PC-9 (cell line): ENCODE measurements at places on chromosomes 2 and 18. TPM values are rescaled to one million over a fixed set of nuclear protein-coding genes. Genes with fewer than 3 reads are reported as not detected.

STAT4 gene
- 0.23 and 0.70 TPM in 2 replicates for total RNA-seq

DNA sequence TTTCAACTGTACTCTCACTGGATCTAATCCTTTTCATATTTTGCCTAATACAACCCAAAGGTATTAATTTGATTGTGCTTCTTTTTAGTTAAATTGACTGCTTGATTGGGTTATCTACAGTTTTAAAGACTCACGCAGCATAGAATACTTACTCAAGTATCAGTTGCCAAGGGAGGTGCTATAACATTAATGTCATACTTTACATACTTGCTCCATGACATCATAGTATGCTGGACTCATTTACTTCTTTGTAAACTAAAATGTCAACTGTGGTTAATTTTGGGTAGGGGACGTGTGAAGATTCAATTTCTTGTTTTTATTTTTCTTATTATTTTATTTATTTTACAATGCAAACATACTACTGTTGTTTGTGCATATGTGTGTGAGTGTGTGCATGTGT, 716.2 kb upstream of the VRK2 start:
- DNase-seq, result no peak

- no peak for DNase-seq
Observed at GRCh38 chr18:50286391-50287027, 983 bp downstream of the CXXC1 start.

- no peak for DNase-seq
Observed at GRCh38 chr2:81050580-81051095, 746.1 kb upstream of the LRRTM1 start.

GRCh38 chr2:20433946-20434553, 12.8 kb upstream of the RHOB start:
- no peak for DNase-seq

IGFBP5 gene
- total RNA-seq, result 5.5 and 10.0 TPM in 2 replicates

GRCh38 chr2:63488118-63488713, 100.1 kb downstream of the WDPCP start:
- DNase-seq, result no peak

- no peak for DNase-seq
Observed at GRCh38 chr2:173715441-173715840, 249.7 kb downstream of the SP3 start.

DNA sequence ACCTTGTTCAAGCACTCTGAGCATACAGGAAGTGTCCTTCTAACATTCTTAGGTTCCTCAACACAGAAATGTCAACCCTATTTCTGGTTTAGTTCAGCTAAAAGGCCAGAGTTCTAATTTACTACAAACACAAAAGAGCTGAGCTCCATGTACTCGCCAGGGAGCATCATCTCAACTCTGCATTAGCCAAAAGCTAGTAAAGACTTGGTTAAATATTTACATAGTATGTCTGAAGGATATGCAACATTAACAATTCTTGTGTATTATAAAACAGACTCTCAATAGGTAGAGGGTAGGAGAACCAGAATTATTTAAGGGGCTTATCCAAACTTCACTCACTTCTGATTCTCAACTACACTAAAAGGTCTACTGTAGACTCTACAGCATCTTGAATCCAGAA, 154.6 kb downstream of the THADA start:
- no peak for DNase-seq

- peak; percentile 72 for DNase-seq
Observed at GRCh38 chr2:201260302-201260800, at the start of gene CASP8. Gene CASP8, plus strand, starts transcription at chr2:201260536. Its CDS starts 5,951 bp downstream, at chr2:201266487.

GRCh38 chr2:196242131-196242620, 70.8 kb upstream of the STK17B start:
- DNase-seq, result no peak

TGIF1 gene
- total RNA-seq, result 188 and 203 TPM in 2 replicates

C1GALT1C1L gene
- total RNA-seq, result 3.7 and 4.6 TPM in 2 replicates

CFC1 gene
- total RNA-seq, result not detected in 2 replicates

DNA sequence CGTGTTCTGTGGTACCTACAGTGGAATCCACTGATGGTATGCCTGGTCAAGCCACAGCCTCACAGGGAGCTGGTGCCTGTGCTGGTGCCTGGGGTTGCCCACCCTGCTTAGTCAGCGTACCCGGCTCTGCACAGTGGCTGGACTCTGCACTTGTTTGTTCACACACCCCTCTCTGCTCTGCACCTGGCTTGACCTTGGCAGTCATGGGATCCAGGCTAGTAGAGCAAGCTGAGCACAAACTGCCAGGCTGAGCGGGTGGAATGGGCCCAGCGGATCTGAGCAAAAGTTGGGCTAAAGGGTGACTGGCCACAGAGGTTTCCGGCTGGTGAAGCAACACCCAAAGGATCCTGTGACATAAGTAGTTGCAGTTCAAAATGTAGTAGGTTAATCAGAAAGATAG, 163.5 kb downstream of the CDH19 start:
- DNase-seq, result no peak

CRACDL gene
- total RNA-seq, result 29.6 and 33.7 TPM in 2 replicates

ADRA2B gene
- total RNA-seq, result 0.26 and 0.55 TPM in 2 replicates

GRCh38 chr2:17638196-17638743, 97.8 kb downstream of the VSNL1 start:
- no peak for DNase-seq

LRATD1 gene
- 3.8 TPM in 2 replicates for total RNA-seq

STAMBP gene
- 42.9 and 52.2 TPM in 2 replicates for total RNA-seq

DNA sequence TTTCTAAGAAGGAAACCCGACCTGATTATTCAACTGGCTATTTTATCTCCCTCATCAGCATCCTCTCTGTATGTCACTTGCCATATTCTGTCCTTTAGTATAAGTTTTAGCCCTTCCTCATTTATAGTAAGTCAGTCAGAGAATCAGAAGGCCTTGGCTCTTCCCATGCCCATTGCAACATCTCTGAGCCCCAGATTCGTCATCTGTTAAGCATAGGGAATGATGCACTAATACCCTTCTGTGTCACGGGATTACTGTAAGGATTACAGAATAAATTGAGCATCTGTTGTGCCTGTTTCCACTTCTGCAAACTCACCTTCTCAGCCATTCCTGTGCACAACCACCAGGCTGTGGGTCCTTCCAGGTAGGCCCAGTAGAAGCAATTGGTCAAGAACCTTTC, 258.1 kb upstream of the RAB12 start:
- no peak for DNase-seq

DNA sequence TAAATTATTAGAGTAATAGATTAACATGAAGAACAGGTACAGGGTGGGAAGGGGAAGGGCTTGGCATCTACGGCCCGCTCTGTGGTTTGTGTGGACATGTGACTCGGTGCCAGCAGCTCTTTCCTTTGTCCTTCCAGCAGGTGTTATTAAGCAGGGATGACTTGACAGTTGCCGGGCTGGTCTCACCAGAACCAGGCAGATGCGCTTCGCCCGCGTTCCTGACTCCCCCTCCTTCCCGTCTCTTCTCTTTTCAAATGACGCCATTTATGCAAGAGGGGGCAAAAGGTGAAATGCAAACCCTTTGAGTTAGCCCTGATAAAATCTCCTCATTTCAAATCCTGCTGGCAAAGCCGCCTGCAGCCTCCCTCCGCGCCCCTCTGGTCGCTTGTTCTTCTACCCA, 38.9 kb upstream of the MGAT4A start:
- DNase-seq, result no peak

DNA sequence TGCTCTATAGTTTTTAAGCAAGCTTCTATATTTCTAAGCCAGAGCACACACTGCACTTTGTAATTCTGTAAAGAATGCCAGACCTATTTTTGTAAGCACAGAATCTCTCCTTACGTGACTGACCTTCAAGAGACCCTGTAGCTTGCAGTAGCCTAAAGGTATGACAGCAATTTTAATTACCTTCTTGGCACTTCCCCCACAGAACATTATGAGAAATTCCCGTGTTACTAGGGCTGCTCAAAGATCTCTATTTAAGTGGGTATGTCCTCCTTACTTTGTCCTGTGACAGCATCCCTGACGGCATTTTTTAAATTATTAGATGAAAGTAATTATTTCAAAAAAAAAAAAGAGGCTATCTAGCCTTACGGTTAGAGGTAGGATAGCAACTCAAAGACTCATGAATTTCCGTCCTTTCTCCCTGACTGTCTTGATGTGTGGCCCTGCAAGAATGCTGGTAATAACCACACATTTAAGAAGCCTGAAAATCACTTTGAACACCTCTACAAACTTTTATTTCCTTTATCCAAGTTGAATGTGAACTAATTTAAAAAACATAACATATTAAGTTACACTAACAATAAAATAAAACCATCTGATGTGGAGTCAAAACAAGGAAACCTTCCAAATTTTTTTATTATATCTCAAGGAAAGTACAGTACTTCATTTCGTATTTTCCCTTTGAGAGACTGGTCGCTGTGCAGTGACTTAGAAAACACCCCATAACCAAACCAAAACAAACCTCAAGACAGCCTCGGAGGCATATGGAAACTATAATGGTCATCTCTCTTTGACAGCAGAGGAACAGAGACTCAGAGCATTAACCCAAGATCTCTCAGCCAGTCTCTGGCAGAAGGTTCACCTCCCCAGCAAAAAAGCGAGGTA, 54.9 kb downstream of the THUMPD2 start:
- no peak for DNase-seq

SEPTIN10 gene
- total RNA-seq, result 112 and 119 TPM in 2 replicates

- DNase-seq, result no peak
Observed at GRCh38 chr2:197216361-197216979, 94.1 kb downstream of the ANKRD44 start.

DNA sequence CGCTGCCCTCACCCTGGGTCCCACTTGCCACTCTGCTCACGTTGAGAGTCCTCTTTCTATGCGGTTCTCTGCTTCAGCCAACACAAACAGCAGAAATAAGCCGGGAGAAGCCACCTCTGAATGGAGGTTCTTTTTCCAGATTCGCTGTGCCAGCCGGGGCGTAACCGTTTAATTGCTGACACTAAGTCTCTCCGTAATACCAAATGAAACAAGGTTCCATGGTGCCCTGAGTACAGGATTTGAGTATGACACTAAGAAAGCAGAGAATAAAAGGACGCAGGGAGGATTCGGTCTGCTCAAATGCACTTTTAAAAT, 37.6 kb downstream of the CTIF start:
- no peak for DNase-seq

GKN2 gene
- not detected in 2 replicates for total RNA-seq

DNA sequence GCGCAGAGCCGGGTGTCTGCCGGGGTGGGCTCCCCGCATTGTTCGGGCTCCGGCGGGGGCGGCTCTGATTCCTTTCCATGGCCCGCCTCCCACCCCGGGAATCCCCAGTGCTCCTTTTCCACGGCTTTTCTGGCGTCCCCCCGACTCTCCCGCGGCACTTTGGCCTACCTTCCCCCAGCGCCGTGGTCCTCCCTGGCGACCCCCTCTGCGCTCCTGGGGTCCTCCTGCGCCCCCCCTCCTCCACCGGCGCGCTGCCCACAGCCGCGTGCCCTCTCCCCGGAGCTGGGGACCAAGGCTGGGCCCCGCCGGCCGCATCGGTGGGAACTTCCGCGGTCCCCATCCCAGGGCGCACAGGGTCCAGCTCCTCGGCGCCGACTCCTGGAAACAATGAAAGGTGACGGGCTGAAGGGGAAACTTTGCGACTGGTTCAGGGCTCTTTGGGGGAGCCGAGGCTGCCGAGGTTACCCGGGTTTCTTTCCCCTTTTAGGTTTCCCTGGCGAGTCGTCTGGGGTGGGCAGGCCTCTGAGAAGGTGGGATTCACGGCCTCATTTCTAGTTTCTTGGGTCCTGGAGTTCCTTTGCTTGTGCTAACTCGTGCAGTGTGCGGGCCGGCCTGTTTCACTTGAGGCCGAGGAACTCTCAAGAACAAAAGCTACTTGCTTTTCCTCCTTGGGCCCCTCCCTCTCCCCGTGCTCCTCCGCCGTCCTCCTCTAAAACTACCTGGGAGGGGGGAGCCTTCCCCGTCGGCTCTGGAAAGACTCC, 2.2 kb downstream of the TGIF1 start:
- DNase-seq, result no peak

DNA sequence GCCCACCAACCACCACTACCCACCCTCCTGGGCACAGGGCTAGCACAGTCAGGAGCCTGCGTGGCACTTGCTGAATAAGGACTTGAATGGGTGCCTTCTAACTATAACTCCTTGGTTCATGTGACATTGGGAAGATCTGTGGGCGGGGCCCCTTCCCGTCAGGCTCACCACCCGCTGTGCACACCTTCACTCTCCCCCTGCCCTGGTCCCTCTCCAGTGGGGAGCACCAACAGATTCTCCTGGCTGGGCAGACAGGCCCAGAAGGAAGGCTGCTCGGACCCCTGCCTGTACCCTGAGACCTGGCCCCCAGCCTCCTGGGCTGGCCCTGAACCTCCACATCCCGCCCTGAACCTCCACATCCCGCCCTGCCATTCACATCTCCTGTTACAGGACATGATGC, 33.4 kb upstream of the POMC start:
- DNase-seq, result no peak

KCNG2 gene
- not detected in 2 replicates for total RNA-seq
